ENCODE measurements at places on chromosomes 4 and X.
A peak's percentile ranks its signal among the peaks of the same experiment; 100 is the strongest.

GRCh38 chr4:185700048-185700447 lies 111.9 kb downstream of the SORBS2 start:
- DNase-seq: no peak

- DNase-seq: peak; percentile 84
Measured at GRCh38 chrX:23503835-23504539, 163.3 kb upstream of the PRDX4 start.

DNA sequence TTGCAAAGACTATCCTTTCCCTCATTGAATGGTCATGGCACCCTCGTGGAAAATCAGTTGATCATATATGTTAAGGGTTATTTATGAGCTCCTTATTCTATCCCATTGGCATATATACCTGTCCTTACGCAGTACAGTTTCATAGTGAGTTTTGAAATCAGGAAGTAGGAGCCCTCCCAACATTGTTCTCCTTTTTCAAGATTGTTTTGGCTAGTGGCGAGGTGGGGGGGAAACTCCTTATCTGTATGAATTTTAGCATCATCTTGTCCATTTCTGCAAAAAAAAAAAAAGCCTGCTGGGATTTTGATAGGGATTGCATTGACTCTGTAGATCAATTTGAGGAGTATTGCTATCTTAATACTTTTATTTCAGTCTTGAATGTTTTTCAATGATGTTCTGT lies 2.5 kb upstream of the USP9X start:
- DNase-seq: no peak

GRCh38 chr4:88108747-88109122 lies 49.7 kb downstream of the ABCG2 start:
- DNase-seq: no peak

DNA sequence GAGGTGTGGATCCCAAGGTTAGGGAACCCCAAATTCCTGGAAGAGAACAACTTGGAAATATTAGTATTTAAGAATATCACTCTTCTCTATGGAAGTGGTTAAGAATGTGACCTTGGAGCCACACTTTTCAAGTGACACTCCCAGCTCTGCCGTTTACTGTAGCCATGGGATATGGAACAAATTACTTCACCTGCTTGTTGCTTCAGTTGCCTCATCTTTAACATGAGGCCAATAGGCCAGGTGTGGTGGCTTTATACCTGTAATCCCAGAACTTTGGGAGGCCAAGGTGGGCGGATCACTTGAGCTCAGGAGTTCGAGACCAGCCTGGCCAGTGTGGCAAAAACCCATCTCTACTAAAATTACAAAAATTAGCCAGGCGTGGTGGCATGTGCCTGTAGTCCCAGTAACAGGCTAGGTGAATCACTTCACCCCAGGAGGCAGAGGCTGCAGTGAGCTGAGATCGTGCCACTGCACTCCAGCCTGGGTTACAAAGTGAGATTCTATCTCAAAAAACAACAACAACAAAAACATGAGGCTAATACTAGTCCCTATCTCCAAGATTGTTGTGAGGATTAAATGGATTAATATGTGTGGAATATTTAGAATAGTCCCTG lies 13.0 kb downstream of the IL13RA1 start:
- no peak for DNase-seq

- no peak for DNase-seq
Measured at GRCh38 chr4:4639370-4639769, 97.5 kb upstream of the STX18 start.

DNA sequence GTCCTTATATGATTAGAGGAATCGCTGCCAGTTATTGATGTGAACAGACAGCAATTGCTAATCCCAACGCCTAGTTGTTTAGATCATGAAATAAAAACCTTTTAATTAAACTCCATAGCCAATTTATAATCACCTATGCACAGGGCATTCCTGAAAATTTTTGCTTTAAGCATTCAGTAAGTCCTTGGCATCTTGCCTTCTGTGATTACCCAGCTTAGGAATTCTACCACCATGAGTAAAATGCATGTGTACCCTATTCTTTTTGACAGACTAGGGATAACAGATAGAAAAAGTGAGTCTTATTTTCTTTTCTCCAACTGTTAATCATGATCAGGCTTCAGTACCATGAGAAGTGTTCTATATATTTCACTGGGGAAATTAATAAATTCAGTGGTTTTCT lies 995.3 kb upstream of the GRIA3 start:
- DNase-seq: peak; percentile 25

DNA sequence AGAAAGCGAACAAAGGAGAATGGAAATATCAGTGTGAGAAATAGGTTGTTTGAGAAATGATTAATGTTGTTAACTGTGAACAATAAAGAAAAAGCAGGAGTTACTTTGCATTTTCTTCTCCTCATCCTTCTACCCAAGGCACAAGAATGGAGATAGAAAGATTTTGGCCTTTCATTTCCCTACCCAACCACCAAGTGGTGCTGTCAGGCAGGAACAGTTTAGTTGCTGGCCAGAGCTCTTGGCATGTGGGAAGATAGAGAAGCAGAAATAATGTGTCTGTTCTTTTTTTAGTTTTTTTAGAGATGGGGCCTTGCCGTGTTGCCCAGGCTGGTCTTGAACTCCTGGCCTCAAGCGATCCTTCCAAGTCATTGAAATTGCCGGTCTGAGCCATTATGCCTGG lies 12.8 kb downstream of the HOPX start:
- no peak for DNase-seq

- DNase-seq: no peak
Measured at GRCh38 chr4:140752291-140753068, 3.7 kb downstream of the TBC1D9 start.

DNA sequence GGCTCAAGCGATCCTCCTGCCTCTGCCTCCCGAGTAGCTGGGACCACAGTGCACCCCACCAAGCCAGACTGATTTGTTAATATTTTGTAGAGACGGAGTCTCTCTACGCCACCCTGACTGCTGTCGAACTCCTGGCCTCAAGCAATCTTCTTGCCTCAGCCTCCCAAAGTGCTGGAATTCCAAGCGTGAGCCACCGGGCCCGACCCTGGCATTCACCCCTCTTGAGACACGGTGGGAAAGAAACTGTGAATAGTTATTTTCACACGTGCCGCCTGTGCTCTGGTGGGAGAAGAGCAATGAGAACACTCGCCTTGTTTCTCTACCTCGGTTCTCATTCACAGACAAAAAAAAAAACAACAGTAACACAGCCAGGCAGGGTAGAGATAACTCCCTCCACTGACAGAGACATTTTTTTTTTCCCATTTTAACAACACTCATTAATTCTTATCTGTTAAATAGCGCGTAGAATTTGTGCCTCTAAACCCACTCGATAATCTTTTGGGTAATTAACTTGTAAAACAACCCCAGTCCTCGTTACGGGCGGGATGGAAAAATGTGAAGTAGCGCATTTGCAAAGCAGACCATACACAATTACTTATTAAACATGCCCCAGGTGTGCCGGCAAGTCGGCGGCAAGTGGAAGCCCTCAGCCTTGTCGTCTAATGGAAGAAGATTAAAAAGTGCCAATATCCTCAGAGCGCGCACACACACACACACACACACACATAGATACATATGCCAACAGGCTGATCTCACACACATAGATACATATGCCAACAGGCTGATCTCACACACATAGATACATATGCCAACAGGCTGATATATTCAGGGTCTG lies 103.3 kb downstream of the DHRSX start:
- DNase-seq: no peak

GRCh38 chrX:46912098-46912602 lies at the start of gene JADE3:
TSS of gene JADE3 (plus strand) at chrX:46912421. CDS start at chrX:46984895, 72,474 bp downstream.
- DNase-seq: no peak

DNA sequence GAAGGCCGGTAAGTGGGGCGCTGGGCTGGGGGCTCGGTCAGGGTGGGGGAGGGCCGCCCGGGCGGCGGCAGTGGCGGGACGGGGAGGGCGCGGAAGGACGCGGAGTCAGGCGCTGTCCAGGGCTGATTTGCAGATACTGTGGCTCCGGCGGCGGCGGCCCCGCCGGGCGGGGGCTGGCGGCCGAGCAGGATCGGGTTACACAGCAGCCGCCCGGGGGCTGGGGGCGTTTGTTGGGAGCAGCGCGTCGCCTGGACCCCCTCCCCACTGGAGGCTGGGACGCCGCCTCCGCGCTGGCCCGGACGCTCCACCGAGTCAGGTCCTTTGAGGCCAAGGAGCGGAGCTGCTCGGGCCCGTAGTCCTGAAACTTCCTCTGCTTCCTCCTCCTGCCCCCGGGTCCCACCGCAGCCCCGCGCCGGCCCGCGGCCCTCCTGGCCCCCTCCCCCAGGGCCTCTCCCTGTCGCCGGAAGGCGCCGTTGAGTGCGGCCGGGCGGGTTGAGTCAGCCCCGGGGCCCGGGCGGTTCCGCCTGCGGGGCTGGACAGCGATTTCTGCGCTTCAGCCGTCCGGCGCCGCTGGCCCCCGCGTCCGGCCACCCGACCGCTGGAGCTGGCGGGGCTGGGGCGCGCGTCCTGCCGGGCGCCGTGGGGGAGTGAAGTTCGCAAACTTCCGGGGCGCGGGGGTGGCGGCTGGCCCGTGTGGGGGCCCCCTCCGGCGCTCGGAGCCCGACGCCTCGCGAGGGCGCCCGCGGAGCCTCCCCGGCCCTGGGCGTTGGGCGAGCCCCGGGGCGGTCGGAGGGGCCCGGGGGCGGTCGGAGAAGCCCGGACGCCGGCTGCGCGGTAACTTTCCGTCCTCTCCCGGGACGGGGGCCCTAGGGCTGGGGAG lies 746 bp downstream of the REST start:
- DNase-seq: peak; percentile 9

DNA sequence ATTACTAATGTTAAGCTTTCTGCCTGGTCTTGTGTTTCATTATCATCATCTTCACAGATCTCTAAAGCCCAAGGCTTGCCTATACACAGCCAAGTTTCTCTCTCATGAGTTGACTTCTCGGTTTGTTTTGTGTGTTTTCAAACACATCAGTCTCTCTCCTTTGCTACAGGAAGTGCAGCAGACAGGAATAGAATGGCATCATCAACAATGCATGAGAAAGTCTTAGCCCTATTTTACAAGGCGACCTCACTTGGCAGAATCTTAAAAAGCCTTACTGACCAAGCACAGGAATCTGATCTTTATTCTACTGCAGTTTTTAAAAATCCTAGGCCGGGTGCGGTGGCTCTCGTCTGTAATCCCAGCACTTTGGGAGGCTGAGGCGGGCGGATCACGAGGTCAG lies 36.8 kb downstream of the CC2D2A start:
- DNase-seq: no peak

GRCh38 chr4:88144048-88144447 lies 14.4 kb downstream of the ABCG2 start:
- no peak for DNase-seq

Measured in HS-5 (cell line).